Spleen (tissue), 13 donors: ENCODE measurements at places on chromosomes 13 and 19. TPM values are rescaled to one million over a fixed set of nuclear protein-coding genes. Genes with fewer than 3 reads are reported as not detected.

DNA sequence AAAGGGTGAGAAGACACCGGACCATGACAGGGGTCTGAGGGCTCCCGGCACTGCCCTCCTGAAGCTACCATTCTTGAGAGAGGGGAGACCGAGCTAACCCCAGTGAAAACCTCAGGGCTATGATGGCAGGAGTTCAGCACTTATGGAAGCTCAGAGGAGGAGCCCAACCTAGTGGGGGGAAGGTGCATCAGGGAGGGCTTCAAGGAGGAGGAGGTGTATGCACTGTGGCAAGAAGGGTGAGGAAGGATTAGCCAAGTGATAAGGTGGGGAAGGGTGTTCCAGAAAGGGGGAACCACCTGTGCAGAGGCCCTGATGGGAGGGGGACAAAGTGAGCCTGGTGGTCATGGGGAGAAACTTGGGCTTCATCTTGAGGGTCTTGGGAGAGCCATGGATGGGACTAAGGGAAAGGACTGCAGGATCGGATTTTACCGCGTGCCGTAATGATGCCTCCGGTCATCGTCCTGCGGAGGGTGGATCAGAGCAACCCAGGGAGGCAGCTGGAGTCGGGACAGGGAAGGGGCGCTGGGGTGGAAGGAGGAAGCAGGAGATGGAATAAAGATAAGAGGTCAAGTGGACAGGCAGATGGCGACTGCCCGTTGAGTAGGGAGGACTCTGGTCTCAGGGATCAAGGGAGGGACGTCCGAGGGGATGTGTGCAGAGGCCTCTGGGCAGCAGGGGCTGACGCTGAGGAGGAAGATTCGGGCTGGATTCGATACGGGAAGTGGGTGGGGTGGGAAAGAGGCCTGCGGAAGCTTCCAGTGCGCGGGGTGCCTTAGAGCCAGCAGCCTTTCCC, 13.3 kb upstream of the PSMD8 start:
- H3K27ac ChIP-seq = peak overlapping the region; percentile 67
- peak overlapping the region; percentile 66 for H3K4me3 ChIP-seq
- peaks cover 53% of the 10 kb centered on the region for H3K27me3 ChIP-seq
- H3K36me3 ChIP-seq = no peaks in the 10 kb centered on the region
- peaks cover 8% of the 10 kb centered on the region for H3K4me1 ChIP-seq
- DNase-seq = no peak

The GPR18 gene
- 10.5 TPM for total RNA-seq

- no peaks in the 10 kb centered on the region for H3K36me3 ChIP-seq
- H3K27ac ChIP-seq = no peak overlapping the region
- DNase-seq = no peak
- H3K4me3 ChIP-seq = no peak overlapping the region
- peaks cover 51% of the 10 kb centered on the region for H3K27me3 ChIP-seq
- peaks cover 26% of the 10 kb centered on the region for H3K4me1 ChIP-seq
These were observed 2.5 kb upstream of the NOVA2 start for GRCh38 chr19:45976178-45976577.

DNA sequence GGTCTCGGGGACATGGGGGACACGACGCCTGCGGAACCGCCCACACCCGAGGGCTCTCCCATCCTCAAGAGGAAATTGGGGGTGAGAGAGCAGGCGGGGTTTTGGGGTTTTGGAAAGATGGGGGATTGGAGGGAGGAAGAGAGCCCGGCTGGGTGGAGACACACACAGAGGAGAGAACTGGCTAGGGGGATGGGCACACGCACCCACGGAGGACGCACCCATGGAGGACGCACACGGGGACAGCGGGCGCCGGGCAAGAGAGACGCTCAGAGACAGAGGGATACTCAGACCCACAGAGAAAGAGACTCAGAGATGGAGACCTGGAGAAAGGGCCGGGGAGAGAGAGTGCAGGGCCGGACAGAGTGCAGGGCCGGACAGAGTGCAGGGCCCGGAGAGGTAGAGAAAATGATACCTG, 52.1 kb downstream of the MAP4K1 start:
- H3K27ac ChIP-seq = no peak overlapping the region
- peak overlapping the region; percentile 72 for H3K4me3 ChIP-seq
- no peaks in the 10 kb centered on the region for H3K4me1 ChIP-seq

- no peak overlapping the region for H3K27ac ChIP-seq
- no peak for DNase-seq
- H3K36me3 ChIP-seq = no peaks in the 10 kb centered on the region
- H3K27me3 ChIP-seq = no peaks in the 10 kb centered on the region
- H3K4me3 ChIP-seq = no peak overlapping the region
These were observed 815 bp downstream of the SPACA4 start for GRCh38 chr19:48607359-48607755.
